ENCODE measurements at places on chromosomes 13 and 19. TPM values are rescaled to one million over a fixed set of nuclear protein-coding genes. Genes with fewer than 3 reads are reported as not detected.
A peak's percentile ranks its signal among the peaks of the same experiment; 100 is the strongest.

DNA sequence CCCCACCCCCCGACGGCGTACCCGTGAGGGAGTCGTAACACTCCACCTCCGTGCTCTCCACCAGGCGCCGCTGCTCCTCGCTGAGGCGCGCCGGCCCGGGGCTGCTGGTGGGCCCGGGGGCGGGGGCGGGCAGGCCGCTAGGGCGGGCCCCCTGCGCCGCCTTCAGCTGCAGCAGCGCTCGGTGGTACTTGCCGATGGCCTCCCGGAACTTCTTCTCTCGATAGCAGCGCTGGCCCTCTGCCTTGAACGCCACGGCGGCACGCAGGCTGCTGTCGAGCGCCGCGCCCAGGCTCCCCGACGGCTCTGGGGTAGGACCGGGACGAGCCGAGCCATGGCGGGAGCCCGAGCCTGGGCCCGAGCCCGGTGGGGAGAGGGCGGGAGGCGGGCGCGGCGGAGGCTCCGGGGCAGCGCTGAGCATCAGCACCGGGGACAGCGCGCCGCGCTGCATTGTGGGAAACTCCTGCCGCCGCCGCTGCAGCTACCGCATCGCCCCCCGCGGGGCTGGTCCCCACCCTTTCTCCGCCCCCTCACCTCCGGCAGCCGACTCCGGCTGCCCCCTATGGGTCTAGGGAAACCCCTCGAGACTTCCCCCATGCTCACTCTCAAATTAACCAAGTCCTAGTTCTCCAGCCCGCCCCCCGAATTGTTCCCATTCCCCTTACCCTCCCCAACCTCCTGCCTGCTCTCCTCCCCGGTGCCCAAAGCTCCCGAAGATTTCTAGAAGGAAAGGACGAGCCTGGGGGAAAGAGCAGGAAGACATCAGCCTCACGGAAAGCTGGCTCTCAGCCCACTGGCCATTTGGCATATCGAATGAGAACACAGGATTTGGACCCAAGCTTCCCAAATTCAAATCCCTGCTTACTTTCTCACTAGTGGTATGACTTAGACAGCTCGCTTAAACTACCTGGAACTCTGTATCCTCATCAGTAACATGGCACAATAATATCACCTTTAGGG lies at the start of gene TTC9B:
Gene TTC9B (minus strand): TSS at position 451 of the 957 bp plus-strand sequence. CDS start 3 bp downstream, at position 448.
- H3K27me3 ChIP-seq: peaks cover 42% of the 10 kb centered on the region
- H3K4me1 ChIP-seq: peaks cover 12% of the 10 kb centered on the region
- H3K27ac ChIP-seq: no peak within 1 kb of the TSS
- peak; percentile 64 for DNase-seq
- no peak within 1 kb of the TSS for H3K4me3 ChIP-seq

DNA sequence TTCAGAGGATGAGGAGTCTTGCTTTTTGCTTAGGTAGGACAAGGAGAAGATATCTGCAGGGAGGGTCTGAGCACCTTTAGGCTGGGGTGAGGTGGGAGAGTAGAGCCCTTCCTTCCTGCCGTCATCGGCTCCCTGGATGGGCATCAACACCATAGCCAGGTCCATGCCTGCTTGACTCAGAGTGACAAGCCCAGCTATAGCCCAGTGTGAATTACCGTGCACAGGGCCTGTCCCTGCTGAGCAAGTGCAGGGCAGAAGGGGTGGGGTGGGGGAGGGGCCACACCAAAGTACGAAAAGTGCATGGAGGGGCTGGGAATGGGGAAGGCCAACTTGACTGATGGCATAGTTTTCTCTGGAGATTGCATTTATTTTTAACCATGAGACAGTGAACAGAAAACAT lies 30.3 kb upstream of the RNF113B start:
- H3K27ac ChIP-seq: no peak overlapping the region
- H3K36me3 ChIP-seq: no peaks in the 10 kb centered on the region
- DNase-seq: no peak

The DBP gene
- 10.8 TPM for total RNA-seq

The METTL21C gene
- not detected for total RNA-seq

GRCh38 chr13:106656186-106656585 lies 88.2 kb upstream of the ARGLU1 start:
- H3K4me3 ChIP-seq: no peak overlapping the region
- no peaks in the 10 kb centered on the region for H3K36me3 ChIP-seq
- H3K27ac ChIP-seq: no peak overlapping the region
- peaks cover 1% of the 10 kb centered on the region for H3K27me3 ChIP-seq

GRCh38 chr13:25731536-25731935 lies 320.3 kb downstream of the SHISA2 start:
- no peaks in the 10 kb centered on the region for H3K4me1 ChIP-seq
- no peaks in the 10 kb centered on the region for H3K36me3 ChIP-seq
- H3K27me3 ChIP-seq: no peaks in the 10 kb centered on the region
- H3K4me3 ChIP-seq: no peak overlapping the region
- H3K27ac ChIP-seq: no peak overlapping the region

- no peak for DNase-seq
- H3K4me1 ChIP-seq: peaks cover 14% of the 10 kb centered on the region
- peaks cover 19% of the 10 kb centered on the region for H3K27me3 ChIP-seq
Measured at GRCh38 chr13:76887076-76887563, 915 bp upstream of the KCTD12 start.

All from activated CD8-positive, alpha-beta T cell treated with anti-CD3 and anti-CD28 coated beads for 36 hours (primary cell).